ENCODE measurements at places on chromosomes 1 and 21.

DNA sequence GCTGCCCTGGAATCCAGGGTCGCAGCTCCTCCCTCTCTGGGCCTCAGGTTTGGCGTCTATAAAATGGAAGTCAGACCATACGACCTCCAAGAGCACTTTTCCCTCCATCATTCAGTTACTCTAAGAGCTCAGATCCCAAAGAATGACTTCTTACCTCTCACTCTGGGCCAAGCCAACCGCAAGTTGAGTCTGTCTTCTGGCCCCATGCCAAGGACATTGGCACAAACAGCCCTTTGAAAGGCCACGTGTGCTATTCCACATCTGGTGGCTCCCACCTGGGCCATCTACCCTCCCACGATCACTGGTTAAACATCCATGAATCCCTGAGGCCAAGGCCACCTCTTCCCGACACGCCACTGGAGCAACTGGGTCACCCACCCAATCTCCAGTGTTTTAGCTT lies 12.4 kb downstream of the SLC2A7 start:
- DNase-seq, result no peak

DNA sequence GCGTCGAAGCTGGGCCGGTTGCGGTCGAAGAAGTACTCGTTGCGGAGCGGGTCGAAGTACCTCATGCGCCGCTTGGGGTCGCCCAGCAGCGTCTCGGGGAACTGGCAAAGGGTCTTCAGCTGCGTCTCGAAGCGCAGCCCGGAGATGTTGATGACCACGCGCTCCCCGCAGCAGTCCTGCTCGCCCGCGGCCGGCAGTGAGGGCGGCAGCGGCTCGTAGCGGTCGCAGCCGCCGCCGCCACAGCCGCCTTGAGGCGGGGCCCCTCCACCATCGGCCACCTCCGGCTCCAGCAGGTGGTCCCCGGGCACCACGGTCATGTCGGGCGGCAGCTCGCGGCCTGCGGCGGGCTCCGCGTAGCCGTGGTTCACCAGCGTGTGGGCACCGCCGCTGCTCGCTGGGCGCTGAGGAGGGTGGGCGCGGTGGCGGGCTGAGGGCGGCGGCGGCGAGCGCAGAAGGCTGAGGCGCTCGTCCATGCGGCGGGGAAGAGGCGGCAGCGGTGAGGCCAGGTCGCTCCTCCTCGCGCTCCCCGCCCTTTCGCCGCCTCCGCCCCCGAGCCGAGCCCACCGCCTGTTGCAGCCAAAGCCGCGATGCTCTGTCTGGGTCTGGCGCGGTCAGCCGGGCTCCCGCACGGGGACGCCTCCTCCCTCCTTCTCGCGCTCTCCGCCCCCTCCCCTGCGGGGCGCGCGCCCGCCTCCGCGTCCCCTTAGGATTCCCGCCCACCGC lies at the start of gene KCNA3:
KCNA3 (minus strand) TSS at position 604 of the 723 bp plus-strand sequence; CDS start at position 473, 131 bp downstream.
- peak; percentile 81 for DNase-seq

GRCh38 chr1:9244501-9245229 lies 10.1 kb downstream of the H6PD start:
- DNase-seq, result no peak

DNA sequence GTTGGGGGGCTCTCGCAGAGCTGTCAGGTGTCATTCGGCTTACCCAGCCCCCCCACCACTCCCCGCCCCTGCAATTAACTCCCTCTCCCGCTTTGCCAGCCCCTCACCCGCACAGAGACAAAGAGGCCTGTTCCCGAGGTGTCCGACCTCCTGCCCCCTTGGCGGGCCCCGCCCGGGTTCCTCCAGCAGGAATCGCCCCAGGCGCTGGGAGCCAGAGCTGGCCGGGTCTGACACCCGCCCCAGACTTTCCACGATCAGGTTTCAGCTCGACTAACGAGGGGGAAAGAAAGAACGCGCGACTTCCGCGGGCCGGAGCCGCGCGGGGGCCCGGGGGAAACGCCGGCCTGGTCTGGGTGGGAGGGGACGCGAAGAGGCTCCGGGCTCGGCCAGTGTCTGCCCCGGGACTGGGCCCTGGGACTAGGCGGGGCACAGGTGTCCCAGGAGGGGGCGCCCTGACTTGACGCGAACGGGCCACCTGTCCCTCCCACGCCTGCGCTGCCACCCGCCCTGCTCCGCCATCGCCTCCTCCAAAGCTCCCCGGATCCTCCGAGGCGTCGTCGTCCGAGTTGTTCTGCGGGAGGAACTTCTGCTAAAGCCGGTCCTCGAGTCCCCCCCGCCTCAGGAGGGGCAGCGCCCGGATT lies 36.4 kb upstream of the HHAT start:
- no peak for DNase-seq

DNA sequence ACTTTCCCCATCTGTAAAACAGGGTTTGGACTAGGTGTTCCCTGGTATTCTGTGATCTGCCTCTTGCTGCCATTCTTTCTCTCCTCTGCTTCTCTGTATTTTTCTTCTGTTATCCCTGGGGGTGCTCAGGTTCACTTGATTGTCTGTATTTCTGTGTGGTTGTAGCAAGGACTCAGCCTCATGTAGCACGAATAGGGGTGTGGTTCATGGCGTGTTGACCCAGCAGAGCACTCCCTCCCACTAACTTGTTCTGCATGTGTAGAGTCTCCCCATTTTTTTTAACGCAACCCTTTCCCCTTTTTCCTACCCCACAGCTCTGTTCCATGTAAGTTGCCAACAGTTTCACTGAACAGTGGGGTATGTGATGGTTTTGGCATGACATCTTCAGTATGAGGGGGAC lies 1.2 kb upstream of the BNIPL start:
- no peak for DNase-seq

DNA sequence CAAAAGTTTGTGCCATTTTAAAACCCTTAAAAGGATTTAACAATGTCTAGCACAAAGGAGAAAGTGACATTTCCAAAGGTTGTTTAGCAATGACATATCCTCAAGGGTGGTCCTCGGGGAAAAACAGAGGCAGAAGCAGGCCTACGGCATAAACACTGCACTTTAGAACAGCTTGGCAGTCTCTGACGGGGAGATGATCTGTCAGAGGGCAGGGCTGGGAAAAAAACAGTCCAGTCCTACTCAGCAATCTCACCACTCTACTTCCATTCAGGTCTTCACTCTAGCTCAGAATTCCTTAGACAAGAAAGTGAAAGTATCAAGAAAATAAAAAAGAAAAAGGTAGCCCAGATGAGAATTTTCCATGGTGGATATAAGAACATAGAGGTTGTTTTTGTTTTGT lies 4.1 kb downstream of the CRYZ start:
- DNase-seq, result no peak

DNA sequence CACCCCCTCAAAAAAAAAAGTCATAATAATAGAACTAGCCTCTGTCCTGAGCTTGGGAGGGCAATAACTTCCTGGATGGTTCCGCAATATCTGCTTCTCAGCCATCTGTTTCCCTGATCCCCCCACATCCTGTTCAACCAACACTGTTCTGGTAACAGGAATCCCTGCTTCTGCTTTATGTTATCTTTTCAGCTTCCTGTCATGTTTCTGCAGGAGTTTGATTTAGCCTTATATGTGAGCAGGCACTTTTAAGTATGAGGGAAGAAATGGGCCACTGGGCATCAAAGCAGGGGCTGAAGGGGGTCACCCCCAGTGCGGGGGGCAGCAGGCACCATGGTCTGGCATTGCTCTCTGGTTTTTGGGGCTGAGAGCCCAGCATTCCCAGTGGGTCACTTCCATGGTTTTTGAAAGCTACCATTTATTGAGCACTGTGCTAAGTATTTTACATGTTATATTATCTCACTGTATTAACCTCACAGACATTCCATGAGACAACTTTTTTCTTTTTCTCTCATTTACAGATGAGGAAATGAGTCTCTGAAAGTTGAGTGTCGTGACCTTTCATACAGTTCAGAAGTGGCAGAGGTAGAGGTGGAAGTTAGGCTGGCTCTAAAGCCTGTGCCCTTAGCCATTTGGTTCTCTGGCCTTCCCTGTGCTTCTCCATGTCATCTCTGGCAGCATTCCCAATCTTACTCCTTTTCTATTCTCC lies 61.9 kb downstream of the DNTTIP2 start:
- DNase-seq, result no peak

GRCh38 chr1:44819196-44819607 lies 10.9 kb downstream of the BTBD19 start:
- DNase-seq, result no peak

DNA sequence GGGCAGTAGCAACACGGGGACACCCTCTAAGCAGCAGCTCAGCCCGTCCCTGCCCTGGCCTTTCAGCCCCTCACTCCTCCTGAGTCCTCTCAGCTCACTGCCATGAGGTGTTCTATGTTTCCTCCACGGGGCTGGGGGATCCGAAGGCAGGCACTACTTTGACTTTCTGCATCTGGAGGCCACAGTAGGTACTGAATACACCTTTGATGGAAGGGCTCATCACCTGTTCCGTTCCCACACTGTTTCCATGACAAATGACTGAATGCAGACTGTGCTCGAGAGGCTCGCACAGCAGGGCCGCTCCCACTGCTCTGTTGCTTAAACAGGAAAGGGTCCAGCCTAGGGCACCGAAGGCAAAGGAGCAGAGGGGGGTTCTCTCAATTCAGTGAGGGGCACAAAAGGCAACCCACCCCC lies 77.6 kb upstream of the DNAH14 start:
- no peak for DNase-seq
